ENCODE measurements at places on chromosomes 16 and 17.

DNA sequence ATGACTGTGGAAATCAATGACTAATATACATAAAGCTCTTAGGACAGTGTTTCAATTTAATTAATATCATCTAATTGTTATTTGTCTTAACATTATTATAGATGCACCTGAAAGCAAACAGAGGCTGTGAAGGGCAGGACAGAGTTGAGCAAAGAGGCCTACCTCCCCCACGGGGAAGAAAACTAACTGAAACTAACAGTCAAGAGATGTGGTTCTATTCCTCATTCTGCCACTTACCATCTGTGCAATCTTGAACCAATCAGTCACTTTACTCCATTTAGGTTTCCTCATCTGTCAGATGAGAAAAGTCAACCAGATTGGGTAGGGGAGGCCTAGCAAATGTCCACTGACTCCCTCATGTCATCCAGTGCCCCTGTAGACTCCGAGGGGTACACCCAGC is 59.1 kb downstream of the C17orf67 start:
- no peak for DNase-seq

GRCh38 chr16:9135797-9136196 is 44.4 kb downstream of the HAPSTR1 start:
- DNase-seq = no peak

GRCh38 chr17:74390680-74391653 is 23.7 kb downstream of the GPR142 start:
- DNase-seq = peak; percentile 21

GRCh38 chr16:50548125-50548908 is at the start of gene NKD1:
TSS of gene NKD1 (plus strand) at chr16:50548396. CDS start at chr16:50548554, 158 bp downstream.
- DNase-seq = peak; percentile 20

DNA sequence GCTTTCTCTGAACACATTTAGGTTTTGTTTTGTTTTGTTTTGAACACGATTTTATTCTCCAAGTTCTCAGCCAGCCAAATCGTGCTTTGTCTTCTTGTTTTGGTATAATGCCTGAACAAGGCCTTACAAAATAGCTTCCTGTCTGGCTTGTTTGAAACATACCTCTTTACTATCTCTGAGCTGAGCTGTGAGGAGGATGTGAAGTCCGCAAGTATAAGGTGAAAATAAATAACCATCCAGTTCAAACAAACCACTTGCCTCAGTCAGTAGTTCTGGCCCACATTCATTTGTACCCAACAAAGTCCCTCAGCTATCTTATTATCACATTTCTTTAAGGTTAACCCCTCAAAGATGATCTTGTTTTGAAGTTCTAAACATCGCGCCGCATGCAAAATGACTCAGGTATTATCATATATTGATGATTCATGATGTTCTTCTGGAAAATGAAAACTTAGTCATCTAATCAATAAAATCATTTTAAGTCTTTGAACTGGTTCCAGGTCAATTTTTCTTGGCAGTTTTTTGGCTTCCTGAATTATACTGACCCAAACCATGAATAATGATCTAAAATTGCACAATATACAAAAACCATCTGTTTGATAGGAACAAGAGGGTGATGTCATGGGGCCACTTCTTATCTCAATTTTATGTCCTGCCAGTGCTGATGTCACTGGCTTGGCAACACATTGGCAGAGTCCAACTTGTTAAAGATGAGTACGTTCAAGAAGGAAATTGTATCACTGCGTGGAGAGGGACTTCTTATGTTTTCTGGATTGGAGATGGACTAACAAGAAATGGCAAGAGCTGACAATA is 694.3 kb downstream of the KCNJ2 start:
- peak; percentile 60 for DNase-seq

DNA sequence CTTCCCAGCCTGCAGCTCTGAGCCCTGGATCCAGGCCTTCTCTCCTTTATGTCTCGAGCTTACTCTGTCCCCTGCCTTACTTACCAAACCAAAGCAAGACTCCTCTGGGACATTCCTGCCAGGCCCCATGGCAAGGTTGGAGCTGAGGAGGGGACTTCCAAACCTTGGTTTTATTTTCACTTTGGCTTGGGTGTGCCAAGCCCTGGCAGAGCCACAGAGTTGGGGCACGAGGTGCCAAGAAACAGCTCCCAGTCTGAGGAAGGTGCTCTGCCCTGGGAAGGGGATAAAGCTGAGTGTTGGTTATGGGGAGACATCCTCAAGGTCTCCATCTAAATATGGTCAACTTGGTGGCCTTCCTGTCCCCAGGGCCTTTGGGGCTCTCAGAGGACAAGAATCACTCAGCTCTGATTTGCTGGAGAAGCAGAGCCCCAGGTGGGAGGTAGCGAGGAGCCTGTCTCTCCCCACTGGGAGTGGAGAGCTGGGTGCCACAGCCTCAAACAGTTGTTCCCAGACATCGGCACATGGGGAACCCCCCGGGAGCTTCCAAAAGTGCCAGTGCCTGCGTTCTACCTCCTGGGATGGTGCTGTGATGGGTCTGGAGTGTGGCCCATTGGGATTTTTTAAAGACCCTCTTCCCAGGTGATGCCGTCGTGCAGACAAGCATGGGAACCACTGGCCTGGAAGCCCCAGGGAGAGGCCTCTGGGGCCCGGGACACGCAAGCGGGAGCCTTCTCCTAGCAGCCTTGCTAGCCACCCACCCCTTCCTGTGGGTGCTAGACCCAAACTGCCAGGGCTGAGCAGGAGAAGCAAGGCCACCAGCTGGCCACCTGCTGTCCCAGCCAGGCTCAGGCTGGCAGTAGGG is 10.3 kb downstream of the NLRC5 start:
- DNase-seq = no peak

DNA sequence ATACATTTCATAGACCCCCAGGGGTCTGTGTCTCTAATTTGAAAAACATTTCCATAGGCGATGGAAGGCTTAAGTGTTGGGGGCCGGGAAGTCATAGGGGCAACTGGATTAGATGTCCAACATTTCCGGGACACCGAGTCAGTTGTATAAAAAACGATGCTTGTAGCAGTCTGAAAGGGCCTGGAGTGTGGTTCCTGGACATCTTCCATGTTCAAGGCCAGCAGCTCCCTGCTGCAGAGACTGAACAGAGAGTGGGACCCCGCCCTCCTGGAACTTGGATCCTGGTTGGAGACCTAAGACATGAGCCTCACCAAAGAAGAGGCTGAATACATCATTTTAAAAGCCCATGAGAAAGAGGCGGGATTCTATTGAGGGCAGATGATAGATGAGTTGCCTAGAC is 82.0 kb upstream of the ZNF423 start:
- no peak for DNase-seq

GRCh38 chr16:14672403-14672971 is 21.6 kb downstream of the PLA2G10 start:
- DNase-seq = peak; percentile 10

DNA sequence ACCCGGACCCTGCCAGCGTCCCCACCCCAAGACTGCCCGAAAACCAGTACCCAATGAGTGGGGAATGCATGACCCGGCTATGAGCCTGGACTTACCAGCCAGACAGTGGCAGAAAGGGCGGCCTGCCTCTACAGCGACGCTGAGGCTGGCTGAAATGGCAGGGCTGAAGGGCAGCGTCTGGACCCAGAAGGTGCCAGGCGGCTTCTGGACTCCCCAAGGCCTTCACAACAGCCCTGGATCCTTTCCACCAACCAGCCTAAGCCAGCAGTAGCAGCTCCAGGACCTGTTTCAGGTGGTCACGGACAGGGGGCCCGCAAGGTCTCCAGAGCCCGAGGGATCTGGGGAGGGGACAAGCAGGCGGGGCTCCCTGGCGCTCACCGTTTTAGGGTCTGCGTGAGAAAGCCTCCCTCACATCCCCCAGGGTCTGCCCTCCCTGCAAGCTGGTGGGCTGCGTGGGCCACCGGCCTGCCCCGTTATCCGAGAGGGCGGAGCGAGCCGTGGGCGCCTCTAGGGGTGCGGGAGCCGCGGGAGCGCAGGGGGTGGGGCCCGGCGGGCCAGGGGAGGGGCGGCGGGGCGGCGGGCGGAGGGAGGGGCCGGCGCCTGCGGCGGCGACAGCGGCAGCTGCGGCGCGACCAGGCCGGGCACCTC is at the start of gene RIPOR1:
TSS of gene RIPOR1 (plus strand) at position 608 of the 648 bp plus-strand sequence. CDS start 9,618 bp downstream, outside the sequence.
- DNase-seq = no peak

GRCh38 chr17:36760425-36760824 is 159.0 kb downstream of the MRM1 start:
- DNase-seq = no peak

DNA sequence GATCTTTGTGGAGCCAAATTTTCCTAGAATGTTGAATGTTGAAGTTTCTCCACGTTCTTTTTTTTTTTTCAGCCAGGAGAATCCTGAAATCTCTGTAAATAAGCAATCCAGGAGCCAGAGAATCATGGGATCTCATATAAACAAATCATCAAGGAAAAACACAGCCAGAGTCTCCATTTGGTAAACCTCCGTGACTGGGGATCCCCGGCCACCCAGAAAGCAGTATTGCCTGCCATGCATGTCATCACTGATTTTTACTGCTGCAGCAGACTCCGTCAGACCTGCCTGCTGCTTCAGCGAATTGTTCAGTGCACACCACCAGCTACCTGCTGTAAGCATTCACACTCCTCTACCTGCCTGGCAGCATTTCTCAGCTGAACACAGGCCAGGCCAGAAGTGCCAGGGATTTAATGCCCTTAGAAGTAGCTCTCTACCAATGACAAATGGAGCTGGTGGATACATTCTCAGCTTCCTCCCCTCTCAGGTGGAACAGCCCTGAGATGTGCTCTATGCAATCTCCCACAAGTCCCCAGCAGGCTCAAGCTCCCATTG is 158.6 kb downstream of the CYLD start:
- DNase-seq = no peak

DNA sequence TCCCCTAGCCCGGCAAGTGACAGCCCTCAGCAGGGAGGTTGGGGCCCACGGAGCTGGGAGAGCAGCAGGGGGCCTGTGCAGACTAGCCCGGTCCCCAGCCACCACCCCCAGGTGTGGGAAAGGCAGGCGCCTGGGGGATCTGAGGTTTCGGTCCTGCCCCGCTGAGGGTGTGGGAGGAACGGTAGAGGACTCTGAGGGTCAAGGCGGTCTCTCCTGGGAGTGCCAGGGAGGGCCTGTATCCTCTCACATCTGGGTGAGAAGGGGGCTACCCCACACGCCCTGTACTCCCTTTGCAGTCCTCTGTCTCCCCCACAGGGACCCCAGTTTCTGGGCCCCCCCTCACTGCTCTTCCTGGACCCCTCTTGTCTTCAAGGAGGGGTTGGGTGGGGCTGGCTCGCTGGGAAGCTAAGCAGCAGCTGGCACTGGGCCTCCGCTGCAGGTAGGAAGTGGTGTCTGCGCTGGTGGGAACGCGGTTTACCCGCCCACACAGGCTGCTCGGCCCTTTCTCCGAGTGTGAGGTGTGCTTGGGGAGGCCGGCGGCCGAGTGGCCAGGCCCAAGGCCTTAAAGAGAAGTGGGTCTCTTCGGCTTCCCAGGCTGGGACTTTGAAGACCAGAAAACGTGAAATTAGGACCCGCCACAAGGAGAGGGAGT is 15.4 kb downstream of the CD7 start:
- DNase-seq = no peak
